ENCODE measurements at places on chromosomes 16 and 17. TPM values are rescaled to one million over a fixed set of nuclear protein-coding genes. Genes with fewer than 3 reads are reported as not detected.

The TBC1D26 gene
- not detected for total RNA-seq

The PPP1R1B gene
- total RNA-seq: 0.48 TPM

The TRPV2 gene
- total RNA-seq: 123 TPM

The CLDN6 gene
- not detected for total RNA-seq

The KRT33A gene
- total RNA-seq: not detected

The RASL10B gene
- 1.1 TPM for total RNA-seq

The UNC45B gene
- total RNA-seq: not detected

The GPRC5C gene
- total RNA-seq: 154 TPM

The C16orf89 gene
- not detected for total RNA-seq

The RHOT1 gene
- 34.5 TPM for total RNA-seq

The CDR2L gene
- 8.9 TPM for total RNA-seq

The IGF2BP1 gene
- total RNA-seq: 4.0 TPM

The PNPO gene
- 26.9 TPM for total RNA-seq

The OR3A2 gene
- total RNA-seq: not detected

The TBC1D3C gene
- total RNA-seq: not detected

The ZNF287 gene
- 4.7 TPM for total RNA-seq

The DDX19B gene
- 31.7 TPM for total RNA-seq

The LITAFD gene
- total RNA-seq: not detected

The GCGR gene
- not detected for total RNA-seq

The JUP gene
- total RNA-seq: 37.2 TPM

The RGS11 gene
- not detected for total RNA-seq

The PDE6G gene
- 0.29 TPM for total RNA-seq

The SULT1A2 gene
- not detected for total RNA-seq

The KRT31 gene
- total RNA-seq: not detected

The STX1B gene
- 0.60 TPM for total RNA-seq

The NPIPA8 gene
- total RNA-seq: not detected

The UMOD gene
- total RNA-seq: not detected

The GNG13 gene
- total RNA-seq: not detected

The CCP110 gene
- 15.4 TPM for total RNA-seq

The TEKT5 gene
- not detected for total RNA-seq

The KRTAP4-9 gene
- total RNA-seq: not detected

The MT1F gene
- 9.0 TPM for total RNA-seq

The SLC13A5 gene
- not detected for total RNA-seq

The CLEC18C gene
- not detected for total RNA-seq

The KRT28 gene
- not detected for total RNA-seq

The ZNF19 gene
- 3.8 TPM for total RNA-seq

The SLC35G6 gene
- not detected for total RNA-seq

The ACSM5 gene
- not detected for total RNA-seq

The MMP25 gene
- total RNA-seq: under 0.01 TPM

The ASPHD1 gene
- total RNA-seq: 2.6 TPM

The ZNF594 gene
- total RNA-seq: 4.4 TPM

The TEKT3 gene
- not detected for total RNA-seq
